ENCODE measurements at places on chromosomes 13 and 19.
A peak's percentile ranks its signal among the peaks of the same experiment; 100 is the strongest.

- no peak for DNase-seq
These were observed 14.3 kb downstream of the ACTL9 start for GRCh38 chr19:8684001-8684902.

GRCh38 chr19:17802137-17802858 lies 7.4 kb downstream of the B3GNT3 start:
- no peak for DNase-seq

GRCh38 chr13:110475550-110476219 lies 85.8 kb downstream of the RAB20 start:
- no peak for DNase-seq

DNA sequence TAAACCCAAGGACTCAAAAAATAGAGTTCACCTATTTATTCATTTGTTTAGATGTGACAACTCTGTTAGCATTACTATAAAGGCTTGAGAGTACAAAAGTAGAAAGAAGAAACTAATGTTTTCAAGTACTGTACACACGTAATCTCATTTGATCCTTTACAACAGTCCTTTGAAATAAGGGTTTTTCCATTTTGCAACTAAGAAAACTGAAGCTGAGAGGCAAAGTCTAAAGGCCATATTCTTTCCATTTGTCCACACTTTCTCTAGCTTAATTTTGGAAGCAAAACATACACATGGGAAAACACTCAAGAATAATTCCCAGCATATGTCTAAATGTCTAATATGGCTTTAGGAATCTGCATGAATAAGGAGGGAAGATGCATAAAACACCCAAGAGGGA lies 34.1 kb downstream of the ZAR1L start:
- no peak for DNase-seq

DNA sequence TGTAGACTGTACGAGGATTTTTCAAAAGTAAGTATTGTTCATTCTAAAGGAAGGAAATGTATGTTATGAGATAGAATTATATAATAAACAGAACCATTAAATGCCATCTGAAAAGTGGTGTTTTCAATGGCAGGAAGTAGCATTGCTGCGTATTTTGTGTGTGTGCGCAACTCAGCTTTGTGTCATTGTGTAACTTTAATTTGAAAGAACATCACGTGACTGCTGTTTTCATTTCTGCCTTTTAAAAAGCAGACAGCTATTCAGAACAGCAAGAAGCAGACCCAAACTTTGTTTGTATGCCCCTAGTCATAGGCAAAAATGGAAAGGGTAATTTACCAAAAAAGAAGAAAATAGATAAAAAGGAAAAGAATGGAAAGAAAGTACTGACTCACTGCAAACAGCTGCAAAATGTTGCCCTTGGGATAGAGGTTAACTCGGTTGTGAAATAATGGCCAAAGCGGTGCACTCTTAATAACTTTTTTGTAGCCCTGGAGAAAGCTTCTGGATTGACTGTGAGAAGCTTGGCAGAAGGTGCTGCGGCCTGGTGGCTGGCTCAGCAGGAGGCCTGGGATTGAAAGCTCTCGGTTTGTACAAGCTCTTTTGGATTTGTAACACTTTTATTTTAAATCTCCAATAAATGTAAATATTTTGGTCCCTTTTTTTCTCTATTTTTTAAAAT lies 97.3 kb downstream of the GGACT start:
- DNase-seq: no peak

GRCh38 chr13:107234319-107235073 lies 666.6 kb upstream of the ARGLU1 start:
- no peak for DNase-seq

DNA sequence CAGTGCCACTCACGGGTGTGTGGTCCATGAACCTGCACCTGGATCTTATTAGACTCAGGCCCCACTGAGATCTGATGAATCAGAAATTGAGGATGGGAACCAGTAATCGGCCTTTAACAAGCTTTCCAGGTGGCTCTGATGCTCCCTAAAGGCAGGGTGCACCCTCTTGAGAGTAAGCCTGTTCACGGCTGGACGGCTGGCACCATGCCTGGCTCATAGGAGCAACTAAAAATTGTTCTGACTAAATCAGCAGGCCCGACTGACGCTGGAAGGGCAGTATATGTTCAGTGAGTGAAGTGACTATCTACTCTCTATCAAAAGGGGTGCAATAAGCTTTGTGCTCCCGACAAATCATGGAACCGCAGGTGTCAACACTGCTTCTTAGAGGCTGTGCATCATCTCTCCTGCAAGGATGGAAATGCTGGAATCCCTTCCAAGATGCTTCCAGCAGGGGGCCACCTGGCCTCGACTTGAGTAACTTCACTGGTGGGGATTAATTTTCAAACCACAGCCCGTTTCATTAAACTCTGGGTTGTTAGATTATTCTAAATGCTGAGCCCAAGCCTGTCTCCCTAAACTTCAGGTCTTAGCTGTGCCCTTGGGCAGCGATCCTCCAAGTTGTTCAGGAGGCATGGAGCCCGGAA lies 28.4 kb downstream of the TMTC4 start:
- DNase-seq: no peak

DNA sequence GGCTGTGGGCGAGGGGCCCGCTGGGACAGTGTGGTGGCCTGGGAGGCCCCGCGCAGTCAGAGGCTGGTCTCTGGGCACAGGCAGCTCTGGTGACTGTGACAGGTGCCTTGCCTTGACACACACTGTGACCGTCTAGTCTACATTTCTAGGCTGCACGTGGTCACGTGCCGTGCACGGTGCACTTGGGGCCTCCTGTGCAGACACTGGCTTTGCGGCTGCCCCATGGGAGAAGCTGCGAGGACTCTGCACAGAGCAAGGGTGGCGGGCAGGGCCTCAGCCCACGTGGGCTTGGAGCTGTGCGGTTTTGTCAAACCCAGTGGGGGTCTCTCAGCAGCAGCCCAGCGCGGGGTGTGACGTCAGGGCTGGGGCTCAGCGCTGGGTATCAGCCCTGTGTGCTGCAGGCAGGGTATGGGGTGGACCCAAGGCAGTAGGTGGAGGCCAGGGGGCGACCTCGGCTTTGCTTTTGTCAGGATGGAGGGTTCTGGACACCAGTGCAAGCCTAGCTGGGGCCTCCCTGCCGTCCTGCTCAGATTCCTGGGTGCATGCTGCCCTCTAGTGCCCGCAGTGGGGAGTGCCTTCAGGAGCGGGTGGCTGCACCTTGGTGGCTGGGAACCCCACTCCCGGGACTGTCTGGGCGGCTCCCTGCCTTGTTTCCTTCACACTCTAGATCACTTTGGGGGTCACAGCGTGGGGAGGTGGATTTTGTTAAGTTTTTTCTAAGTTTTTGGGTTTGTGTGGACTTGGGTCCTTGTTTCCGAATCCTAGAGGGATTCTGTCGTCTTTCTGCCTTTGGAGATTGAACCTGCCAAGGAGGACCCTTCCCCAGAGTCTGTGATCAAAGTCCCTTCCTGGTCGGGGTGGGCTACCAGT lies 62.6 kb downstream of the KDM4B start:
- DNase-seq: peak; percentile 54

- no peak for DNase-seq
These were observed 7.4 kb upstream of the CDC34 start for GRCh38 chr19:524062-524674.
